Brain (organoid and tissue), 16 donors: ENCODE measurements at places on chromosomes 12 and 14. TPM values are rescaled to one million over a fixed set of nuclear protein-coding genes. Genes with fewer than 3 reads are reported as not detected.

DNA sequence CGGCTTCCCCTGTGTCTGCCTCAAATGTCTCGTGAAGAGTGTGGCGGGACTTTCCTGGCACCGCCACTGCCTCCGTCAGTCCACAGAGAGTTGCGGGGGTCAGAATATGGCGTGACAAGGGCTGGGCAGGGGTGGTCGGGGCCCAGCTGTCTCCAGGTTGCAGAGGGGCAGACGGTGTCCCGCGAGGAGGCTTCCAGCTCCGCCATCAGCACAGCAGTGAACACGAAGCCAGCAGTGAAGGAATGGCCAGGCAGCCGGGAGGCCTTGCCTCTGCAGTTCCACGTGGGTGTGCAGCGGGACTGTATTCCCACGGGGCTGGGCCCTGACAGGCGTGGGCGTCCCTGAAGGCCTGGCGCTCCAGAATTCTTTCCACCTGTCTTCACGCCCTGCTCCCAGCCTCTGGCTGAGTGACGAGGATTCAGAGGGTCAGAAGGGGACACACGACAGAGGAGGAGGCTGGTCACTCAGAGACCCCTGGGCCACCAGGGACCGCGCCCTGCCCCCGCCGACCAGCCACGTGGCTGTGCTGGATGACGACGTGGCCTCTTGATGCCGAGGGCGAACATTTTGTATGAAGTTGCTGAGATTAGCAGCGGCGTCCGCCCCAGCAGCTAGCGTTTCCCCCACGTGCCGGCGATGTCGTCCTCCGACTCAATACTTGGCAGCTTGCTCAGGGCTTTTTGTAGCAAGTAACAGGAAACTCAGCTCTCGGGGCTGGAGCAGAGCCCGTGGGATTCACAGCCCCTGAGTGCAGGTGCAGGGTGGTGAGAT lies 25.0 kb upstream of the GALNT9 start:
- DNase-seq = no peak

KRT73 gene
- not detected for polyA plus RNA-seq

AKAP3 gene
- 2.2 TPM for polyA plus RNA-seq

- no peak for DNase-seq
Measured at GRCh38 chr12:111788178-111788654, 21.5 kb downstream of the ALDH2 start.

SLC6A12 gene
- 16.6 TPM for polyA plus RNA-seq

GPR84 gene
- polyA plus RNA-seq = not detected

DNA sequence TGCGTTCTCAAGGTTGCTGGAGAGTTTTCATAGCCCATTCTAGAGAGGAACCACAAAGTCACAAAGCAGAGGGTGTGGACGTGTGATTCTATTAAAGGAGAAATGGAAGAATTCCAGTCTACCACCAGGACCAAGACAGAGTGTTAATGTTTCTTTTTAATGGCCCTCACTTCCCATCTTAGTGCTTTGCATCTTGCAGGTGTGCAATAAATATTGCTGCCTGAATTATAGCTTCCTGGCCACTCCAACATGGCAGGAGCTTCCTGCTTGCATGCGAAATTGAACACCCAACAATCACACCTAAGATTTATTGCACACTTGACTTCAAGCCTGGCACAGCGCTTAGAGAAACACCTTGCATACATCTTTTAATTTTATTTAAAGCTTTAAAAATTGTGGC lies 22.4 kb upstream of the PPP1CC start:
- DNase-seq = no peak

NAV3 gene
- 1.7 TPM for polyA plus RNA-seq

DNA sequence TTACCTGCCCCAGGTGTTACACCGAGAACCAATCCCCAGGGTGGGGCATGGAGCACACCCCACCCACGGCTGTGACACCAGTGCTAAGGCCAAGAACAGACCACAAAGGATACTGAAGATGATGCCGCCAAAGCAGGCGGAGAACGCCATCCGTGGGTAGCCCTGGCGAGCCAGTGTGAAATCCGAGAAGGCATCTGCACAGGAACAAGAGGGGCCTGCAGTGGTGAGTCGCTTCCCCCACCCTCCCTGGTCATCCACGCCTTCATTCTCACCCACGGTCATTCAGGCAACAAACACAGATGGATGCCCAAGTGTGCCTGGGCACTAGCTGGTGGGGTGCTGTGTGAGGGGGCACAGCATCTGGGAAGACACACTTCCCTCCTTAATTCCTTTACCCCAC lies 28.5 kb downstream of the SLC8B1 start:
- no peak for DNase-seq

- DNase-seq = no peak
Measured at GRCh38 chr12:111584959-111585358, 14.2 kb downstream of the ATXN2 start.

IKZF4 gene
- 6.4 TPM for polyA plus RNA-seq

STAB2 gene
- not detected for polyA plus RNA-seq

TAS2R20 gene
- polyA plus RNA-seq = not detected

RNF212B gene
- polyA plus RNA-seq = not detected

- DNase-seq = no peak
Measured at GRCh38 chr14:23816371-23816770, 137.2 kb upstream of the DHRS4 start.

DNA sequence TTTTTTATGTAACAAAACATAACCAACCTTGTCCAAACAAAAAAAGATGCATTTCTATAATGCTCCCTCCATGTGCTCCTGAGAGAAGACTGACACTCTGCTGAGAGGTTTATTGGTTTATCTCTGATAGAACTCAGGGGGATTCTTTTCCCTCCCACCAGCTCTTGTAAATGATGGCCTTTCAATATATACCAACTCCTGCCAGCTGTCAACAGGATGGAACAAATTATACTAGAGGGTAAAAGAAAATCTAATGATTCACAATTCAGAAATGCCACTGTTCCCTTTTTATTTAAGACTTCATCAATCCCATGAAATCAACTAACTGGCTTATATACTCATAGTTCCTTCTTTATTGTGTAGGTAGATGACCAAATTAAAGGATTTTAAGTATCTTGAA lies 25.4 kb downstream of the PSMC1 start:
- no peak for DNase-seq

DNA sequence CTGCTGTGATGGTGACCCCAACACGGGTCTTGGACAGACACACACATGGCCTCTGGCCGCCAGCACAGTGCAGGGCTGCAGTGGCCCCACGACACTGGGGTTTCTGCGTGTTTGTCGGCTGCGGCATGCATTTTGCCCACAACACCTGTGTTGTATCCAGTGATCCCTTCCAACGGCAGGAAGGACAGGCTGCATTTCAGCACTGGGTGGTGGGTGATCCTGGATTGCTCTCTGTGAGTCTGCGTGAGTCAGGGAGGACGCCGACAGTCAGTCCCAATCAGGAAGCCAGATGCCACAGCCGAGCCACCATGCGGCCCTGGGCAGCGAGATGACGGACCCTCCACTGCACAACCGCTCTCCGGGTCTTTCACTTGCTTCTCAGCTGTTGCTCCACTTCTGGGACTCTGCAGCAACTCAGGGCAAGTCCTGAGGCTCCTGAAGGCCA lies 20.6 kb downstream of the LRTM2 start:
- DNase-seq = no peak

DNA sequence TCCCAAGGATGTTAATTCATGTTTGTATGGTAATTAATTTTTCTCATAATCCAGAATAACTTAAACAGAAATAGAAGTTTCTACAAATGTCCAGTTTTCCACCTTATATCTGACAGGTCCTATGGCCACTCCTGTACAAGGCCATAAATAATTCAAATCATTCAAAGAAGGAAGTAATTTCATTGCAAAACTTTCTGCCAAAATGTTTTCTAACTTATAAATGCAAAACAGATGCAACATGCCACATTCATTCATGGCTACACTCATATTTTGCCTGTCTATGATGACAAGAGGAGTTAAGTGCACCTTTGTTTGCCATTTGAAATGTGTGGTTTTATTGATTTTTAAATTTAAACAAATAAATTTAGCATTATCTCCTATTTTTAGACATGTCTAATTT lies 34.4 kb downstream of the ITPR2 start:
- DNase-seq = no peak

COCH gene
- 43.7 TPM for polyA plus RNA-seq

GRCh38 chr14:103533999-103534575 lies 5.1 kb downstream of the TRMT61A start:
- no peak for DNase-seq

GRCh38 chr12:52847335-52848102 lies 1.3 kb downstream of the KRT78 start:
- DNase-seq = no peak

- DNase-seq = no peak
Measured at GRCh38 chr14:74141703-74142102, 56.9 kb downstream of the LIN52 start.

DNA sequence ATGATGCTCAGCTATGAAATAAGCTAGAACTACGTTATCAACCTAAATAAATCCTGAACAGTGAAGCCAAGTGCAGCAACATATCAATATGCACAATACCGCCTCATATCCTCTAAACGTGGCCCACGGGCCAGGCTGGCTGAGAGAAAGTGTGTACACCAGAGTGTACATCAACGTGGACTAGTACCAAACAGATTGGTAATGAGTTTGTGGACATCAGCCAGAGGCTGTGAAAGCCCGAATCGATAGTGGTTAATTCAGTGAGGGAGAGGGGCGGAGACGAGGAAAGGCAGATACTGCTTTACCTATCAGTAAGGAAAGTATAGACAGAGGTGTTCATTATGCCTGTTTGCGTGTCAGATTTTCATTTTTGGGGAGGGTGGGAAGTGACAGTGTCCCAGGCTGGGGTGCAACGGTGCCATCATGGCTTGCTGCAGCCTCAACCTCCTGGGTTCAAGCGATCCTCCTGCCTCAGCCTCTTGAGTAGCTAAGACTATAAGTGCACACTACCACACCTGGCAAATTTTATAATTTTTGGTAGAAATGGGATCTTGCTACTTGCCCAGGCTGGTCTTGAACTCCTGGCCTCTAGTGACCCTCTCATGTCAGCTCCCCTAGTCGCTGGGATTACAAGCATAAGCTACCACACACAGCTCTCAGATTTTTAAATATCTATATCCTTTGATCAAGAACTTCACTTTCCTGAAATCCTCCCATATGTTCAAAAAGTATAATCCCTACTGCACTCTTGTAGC lies 50.1 kb downstream of the ANAPC7 start:
- no peak for DNase-seq

DNA sequence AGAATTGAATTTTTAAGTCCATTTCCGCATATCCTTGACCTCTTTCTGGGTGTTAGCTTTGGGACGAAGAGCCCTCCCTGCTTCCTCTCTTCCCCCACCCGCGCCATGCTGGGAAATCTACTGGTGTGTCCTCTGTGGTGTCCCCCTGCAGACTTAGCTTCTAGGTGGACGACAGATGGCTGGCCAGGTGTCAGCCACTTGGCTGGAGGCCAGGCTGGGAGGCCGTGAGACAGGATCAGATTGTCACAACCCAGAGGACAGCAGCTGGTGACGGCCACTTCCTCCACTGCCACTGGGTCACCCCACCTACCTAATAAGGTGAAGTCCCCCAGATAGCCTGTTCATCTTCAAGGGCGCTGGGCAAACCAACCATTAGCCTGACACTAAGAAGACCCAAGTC lies 13.3 kb upstream of the DTX1 start:
- DNase-seq = no peak

DNA sequence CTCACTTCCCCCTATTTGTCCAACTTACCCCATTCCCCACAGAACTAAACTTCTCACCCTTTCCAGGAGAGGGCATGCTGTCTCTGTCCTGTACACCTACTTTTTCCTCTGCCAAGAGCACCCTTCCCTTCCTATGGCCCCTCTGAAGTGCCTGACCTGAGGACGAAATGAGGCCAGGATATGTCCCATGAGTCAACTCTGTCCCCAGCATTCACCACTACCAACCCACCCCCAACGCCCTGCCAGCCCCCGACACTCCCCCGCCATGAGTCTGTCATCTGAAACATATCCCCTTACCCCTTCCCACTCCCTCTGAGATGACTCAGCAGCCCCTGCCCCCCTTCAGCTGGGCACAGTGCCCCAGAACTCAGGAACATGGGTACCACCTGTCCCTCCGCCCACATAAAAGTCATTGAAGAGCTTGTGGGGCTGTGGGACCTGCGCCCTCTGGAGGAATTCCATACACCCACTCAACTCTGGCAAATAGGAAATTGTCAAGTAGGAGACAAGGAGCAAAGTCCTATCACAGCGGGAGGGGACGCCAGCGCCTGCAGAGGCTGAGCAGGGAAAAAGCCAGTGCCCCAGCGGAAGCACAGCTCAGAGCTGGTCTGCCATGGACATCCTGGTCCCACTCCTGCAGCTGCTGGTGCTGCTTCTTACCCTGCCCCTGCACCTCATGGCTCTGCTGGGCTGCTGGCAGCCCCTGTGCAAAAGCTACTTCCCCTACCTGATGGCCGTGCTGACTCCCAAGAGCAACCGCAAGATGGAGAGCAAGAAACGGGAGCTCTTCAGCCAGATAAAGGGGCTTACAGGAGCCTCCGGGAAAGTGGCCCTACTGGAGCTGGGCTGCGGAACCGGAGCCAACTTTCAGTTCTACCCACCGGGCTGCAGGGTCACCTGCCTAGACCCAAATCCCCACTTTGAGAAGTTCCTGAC lies 26.3 kb downstream of the ITGA7 start:
- no peak for DNase-seq

DNA sequence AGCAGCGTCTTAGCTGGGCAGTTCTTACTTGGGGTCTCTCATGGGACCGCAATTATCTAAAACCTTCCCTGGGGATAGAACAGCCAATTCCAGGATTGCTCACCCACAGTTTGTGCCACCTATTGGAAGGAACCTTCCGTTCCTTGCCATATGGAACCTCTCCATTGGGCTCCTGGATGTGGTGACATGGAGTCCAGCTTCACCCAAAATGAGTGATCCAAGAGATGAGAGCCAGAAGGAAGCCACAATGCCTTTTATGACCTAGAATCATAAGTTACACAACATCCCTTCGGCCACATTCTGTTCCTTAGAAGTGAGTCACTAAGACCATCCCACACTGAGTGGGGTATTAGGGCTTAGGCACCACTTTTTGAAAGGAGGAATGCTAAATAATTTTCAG lies 164.4 kb downstream of the FBXL14 start:
- DNase-seq = no peak

C1QL4 gene
- polyA plus RNA-seq = 0.15 TPM

ULK1 gene
- 32.7 TPM for polyA plus RNA-seq

- DNase-seq = no peak
Measured at GRCh38 chr14:99333214-99333613, 61.2 kb upstream of the BCL11B start.

CPM gene
- polyA plus RNA-seq = 8.4 TPM

ZC2HC1C gene
- 5.8 TPM for polyA plus RNA-seq

GRCh38 chr14:23076785-23077408 lies 18.0 kb downstream of the ACIN1 start:
- peak; percentile 29 for DNase-seq

HOXC6 gene
- not detected for polyA plus RNA-seq

GRCh38 chr12:26135571-26135970 lies 10.7 kb upstream of the BHLHE41 start:
- DNase-seq = no peak
